ENCODE measurements at places on chromosomes 11 and 22.

DNA sequence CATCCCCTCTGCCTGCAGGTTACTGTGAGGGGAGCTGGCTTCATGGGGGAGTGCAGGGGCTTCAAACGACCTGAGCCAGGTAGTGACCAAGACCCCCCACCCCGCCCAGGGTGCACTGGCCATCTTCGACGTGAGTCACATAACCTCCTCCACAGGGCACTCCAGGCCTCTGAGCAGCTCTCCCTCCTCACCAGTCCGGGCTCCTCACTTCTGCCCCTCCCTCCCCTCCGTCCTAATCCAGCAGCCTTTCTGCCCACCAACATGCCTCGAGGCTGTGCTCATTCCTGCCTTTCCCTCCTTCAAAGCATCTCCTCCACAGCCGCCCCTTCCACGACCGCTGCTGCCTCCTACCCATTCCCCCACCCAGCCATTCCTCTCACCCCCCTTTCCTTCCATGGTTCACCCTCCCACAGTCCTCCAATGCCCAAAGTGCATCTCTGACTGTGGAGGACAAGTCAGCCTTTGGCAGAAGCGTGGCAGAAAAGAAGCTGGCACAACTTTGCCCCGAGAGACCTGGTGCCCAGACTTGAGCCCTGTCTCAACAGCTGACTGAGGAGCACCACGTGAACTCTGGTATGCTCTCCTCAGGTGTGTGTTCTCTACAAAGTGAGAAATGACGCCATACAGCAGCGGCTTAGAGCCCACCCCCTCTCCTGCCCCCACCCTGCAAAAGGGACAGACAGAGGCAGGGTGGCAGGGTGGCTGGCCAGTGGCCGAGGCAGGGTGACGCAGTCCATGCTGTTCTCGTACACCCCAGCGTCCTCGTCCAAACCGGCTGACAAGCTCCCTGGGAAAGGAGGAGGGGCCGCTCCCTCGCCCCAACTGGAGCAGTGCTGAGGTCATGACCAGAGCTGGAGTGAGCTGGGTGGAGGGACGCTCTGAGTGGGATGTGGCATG lies 30.4 kb downstream of the OPCML start:
- no peak for DNase-seq

- DNase-seq: peak; percentile 67
Observed at GRCh38 chr11:67998150-67999045, 5.5 kb downstream of the UNC93B1 start.

DNA sequence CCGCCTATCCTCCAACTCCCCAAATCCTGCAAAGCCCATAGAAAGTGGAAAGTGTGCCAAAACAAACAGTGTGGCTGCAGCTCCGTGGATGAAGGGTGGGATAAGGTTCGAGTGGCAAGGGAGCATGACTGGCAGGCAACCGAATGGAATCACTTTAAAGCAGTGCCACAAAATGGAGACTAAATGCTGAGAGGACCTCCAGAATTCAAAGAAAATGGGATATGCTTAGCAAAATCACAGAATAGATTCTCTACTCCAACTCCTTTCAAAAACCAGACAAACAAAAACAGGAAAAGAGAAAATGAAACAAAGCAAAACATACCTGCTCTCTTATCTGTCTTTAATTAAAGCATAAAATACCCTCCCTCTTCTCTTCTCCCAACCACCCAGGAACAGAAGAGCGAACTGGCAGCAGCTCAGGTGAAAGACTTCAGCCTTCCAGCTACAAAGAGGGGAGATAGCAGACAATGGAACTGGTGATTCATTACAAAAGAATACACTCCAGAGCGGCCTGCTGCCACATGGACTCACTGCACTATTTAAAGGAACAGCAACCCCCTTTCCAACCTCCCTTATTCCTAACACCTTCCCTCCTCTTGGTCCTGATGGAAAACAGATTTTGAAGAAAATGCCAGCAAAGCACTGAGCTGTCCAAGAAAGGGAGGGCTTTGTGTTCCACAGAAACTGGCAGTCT lies 118.5 kb downstream of the APOL5 start:
- DNase-seq: no peak

- no peak for DNase-seq
Observed at GRCh38 chr11:17852246-17852645, 117.7 kb downstream of the KCNC1 start.

- no peak for DNase-seq
Observed at GRCh38 chr11:115255006-115255762, 249.0 kb downstream of the CADM1 start.

GRCh38 chr11:59559886-59560285 lies 48.5 kb downstream of the OR4D9 start:
- no peak for DNase-seq

Measured in posterior vena cava (tissue), 2 donors.